IgD-negative memory B cell (primary cell): ENCODE measurements at places on chromosomes 5 and 9. TPM values are rescaled to one million over a fixed set of nuclear protein-coding genes. Genes with fewer than 3 reads are reported as not detected.

STOML2 gene
- 89.9 TPM for polyA plus RNA-seq

TMC1 gene
- not detected for polyA plus RNA-seq

AGXT2 gene
- polyA plus RNA-seq, result not detected

NUP155 gene
- 22.5 TPM for polyA plus RNA-seq

OGN gene
- 0.33 TPM for polyA plus RNA-seq

SPATA24 gene
- polyA plus RNA-seq, result 4.7 TPM

ENHO gene
- polyA plus RNA-seq, result not detected

RMI1 gene
- polyA plus RNA-seq, result 5.4 TPM

PCDHB15 gene
- not detected for polyA plus RNA-seq

SPATA31D4 gene
- polyA plus RNA-seq, result not detected

CCNJL gene
- not detected for polyA plus RNA-seq

MEIKIN gene
- not detected for polyA plus RNA-seq

ADAMTSL2 gene
- polyA plus RNA-seq, result not detected

CBY3 gene
- polyA plus RNA-seq, result 0.64 TPM

TSLP gene
- not detected for polyA plus RNA-seq

AMBP gene
- not detected for polyA plus RNA-seq

SPINK9 gene
- not detected for polyA plus RNA-seq

ZNF462 gene
- polyA plus RNA-seq, result not detected

TMEM215 gene
- polyA plus RNA-seq, result not detected
